ENCODE measurements at places on chromosomes 4 and X.

DNA sequence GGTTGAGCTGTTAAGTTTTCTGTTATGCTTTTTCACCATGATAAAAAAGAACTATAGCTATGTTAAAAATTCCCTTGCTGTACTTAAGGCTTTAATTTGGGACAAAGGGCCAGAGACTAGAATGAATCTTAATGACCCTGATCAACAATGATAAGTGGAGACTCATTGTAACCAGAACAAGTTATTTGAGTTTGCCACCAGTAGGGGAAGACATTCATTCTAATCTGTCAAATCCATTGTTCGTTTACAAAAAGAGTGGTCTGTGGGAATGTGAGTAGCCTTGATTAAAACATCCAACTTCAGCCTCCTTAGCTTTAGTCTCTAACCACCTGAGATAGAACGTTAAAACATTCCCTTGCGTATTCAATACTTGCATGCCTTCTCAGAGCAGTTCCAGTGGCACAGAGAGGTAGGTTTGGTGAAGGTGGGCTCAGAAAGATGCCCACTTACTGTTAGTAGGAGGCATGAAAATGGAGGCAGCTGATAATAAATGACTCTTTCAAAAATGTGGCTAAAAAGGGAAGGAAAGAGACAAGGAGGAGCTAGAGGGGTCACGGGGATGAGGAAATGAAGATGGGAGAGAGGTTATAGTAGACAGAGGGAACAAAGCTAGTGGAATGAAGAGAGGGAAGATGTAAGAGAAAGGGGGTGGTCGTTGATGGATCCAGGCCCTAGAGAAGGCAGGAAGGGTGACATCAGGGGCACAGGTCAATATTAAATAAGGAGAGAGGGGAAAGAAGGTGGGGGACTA, 66.2 kb downstream of the EGF start:
- no peak for DNase-seq

GRCh38 chrX:20374900-20375438, 108.3 kb upstream of the RPS6KA3 start:
- no peak for DNase-seq

DNA sequence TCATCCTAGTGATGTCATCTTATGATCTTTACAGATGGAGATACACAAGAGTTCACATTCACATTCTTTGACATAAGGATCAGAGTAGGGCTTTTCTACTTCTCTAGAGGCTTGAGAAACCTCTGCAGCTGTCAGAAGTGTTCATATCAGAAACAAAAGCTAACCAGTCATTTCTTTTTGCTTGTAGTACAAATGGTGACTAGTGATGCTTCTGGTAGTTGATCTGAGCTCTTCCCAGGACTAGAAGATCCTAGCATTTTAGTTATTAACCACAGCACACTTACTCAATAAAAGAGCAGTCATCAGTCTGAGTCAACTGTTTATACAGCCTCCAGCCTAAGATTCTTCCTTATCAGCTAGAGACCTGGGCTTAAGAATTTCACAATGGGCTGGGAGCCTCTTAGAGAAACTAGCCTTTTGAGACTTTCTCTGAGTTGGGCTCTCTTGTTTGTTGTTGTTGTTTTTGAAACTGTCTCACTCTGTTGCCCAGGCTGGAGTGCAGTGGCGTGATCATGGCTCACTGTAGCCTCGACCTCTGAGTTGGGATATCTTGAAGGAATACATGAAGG, 84.1 kb downstream of the TMEM164 start:
- DNase-seq, result no peak

DNA sequence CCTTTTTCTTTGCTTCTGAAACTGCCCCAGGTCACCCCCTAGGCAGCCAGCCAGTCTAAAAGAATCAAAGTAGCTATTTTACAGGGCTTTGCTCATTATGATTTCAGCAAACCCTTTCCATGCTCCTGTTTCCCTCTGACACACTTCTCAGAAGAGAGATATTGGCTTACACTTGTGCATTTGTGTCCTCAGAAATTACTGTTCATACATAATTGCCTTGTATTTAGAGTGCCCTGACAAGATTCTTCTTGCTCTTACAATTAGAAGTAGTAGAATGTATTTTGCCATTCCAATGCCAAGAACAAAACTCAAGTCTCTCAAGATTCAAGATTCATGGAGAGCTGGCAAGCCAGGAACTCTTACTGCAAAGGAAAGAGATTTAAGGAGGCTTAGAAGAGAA, 531.0 kb upstream of the ZFP42 start:
- DNase-seq, result no peak

- DNase-seq, result no peak
Observed at GRCh38 chr4:7792616-7793015, 147.0 kb downstream of the AFAP1 start.

DNA sequence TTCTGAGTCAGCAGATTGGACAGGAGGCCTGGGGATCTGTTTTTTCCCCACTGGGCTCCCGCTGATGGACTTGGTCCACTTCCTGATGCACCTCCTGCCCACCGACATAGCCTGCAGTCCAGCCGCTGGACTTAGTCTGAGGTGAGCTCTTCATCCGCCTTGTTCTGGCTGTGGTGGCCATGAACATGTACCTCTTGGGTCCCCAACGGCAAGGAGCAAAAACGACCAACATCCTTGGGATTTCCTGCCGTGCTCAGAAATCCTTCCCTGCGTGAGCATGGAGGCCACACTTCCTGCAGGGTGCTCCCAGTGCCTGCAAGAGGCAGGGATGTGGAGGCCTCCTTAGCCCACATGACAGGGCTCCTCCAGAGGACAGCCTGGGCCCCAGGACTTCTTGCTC, 76.8 kb downstream of the CRMP1 start:
- DNase-seq, result no peak

Measured in stimulated activated CD4-positive, alpha-beta T cell treated with anti-CD3 and anti-CD28 coated beads, Interleukin-4, amount 100 ng/mL, for 1 hour (primary cell).